Stimulated activated CD8-positive, alpha-beta memory T cell treated with anti-CD3 and anti-CD28 coated beads, Interleukin-7, amount 100 ng/mL, for 48 hours (primary cell): ENCODE measurements at places on chromosomes 3 and 15.

DNA sequence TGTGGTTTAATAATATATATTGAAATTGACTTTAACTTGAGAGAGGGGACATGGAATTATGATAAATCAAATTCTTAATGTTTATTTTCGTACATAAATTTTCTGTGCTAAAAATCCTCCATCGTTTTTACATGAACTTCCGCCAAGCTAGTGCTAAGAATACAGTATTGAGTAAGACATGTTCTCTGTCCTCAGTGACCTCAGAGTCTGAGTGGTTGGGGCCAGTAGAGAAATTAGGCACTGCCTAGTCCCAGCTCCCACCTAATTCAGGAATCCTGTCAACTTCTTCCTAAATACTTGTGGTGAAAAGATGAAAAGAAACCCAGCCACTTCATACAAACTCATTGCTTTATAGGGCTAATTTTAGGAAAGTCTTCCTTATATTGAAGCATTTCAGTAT lies 110.3 kb downstream of the PPP2R3A start:
- no peak for DNase-seq

DNA sequence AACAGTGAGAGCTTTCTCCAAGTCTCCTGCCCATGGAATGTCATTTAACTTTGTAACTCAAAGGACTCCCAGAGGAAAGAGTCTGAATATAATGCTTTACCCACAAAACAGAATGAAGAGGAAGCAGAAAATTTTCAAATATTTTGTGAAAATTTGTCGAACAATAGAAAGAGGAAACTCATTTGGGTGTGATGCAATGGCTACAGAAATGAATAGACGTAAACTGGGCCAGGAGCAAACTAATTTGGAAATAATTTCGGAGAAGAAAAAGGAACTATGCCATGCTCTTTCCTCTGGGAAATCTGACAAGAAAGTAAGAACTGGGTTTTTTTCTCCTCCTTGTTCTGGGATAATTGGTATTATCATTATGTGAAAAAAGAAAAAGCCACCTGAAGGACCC lies 11.2 kb upstream of the SUMF1 start:
- DNase-seq = no peak

- no peak for DNase-seq
These were observed 22.0 kb upstream of the PGPEP1L start for GRCh38 chr15:99029341-99030144.

DNA sequence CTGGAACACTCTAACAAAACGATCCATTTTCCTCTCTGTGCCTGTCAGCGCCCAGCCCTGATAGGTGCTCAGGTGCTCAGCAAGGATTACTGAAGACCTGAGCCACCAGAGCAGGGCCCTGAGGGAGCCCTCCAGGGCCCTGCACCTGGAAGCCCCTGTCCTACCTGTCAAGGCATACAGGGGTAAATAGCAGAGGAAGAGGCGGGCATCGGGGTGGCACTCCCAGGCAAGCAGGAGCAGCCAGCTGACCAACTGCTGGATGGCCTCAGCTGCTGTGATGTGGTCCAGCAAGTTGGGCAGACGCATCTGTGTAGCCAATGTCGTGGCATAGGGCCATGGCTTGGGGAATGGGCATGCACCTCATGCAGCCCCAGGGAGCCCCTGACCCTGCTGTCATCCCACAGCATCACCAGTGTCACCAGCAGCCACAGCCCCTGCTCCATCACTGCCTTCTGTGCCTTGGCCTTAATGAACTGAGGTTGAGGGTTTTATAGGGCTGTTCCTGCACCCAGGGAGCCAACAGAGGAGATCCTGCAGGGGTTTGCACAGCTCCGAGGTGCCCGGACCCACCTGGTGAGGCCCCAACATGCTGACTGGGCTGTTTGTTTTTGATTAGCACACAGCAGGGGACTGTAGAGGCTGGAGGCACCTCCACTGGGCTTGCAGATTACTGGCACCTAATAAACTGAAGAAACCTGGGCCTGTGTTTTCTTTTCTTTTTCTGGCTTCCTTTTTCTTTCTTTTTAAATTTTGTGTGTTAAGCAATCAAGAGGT lies 7.9 kb upstream of the WDR6 start:
- DNase-seq = no peak

- no peak for DNase-seq
These were observed 49.2 kb upstream of the CTDSPL start for GRCh38 chr3:37812499-37812896.

GRCh38 chr15:63492541-63493077 lies 11.8 kb upstream of the USP3 start:
- DNase-seq = no peak

DNA sequence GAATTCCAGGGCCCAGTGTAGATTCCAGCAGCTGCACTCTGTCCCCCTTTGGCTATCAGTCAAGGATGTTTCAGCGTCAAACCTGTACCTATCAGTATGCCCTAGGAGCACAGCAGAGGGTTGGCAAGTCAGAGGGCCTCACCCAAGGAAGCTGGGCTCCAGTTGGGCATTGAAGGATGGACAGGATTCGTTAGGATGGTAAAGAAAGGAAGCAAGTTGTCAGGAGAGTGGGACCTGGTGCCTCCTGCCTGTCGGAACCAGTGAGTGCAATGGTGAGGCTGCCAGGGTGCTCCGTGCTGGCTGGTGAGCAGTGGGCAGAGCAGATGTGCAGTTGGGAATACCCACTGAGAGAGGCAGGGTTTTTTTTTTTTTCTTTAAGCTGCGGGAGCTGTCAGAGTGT lies 157.2 kb downstream of the CHDH start:
- DNase-seq = no peak

- no peak for DNase-seq
These were observed 228.5 kb downstream of the PTPRG start for GRCh38 chr3:61789861-61790260.

DNA sequence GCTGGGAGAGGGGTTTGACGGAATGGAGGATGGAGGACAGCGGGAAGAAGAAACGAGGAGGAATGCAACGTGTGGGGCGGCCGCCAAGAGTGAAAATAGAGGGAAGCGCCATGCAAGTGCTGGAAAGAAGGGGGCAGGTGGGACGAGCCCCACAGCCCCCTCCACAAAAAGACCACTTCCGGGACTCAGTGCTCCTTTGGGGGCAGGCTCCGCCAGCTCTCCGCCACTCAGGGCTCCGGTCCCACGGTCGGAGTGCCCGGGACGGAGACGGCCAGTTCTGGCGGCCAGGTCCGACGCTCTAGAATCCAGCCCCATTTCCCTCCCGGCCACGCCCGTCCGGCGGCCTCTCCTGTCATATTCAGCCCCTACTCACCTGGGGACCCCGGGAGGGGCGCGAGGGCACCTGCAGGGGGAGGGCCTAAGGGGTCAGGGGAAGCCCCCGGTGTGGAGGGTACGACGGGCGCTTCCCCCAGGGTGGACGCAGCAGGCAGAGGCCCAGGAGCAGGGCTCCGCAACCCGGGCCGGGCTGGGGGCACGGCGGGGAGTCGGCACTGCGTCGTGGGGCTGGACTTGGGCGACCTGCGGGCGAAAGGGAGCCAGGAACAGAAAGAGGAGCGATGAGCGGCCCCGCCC lies 25.5 kb upstream of the CSPG4 start:
- DNase-seq = no peak

DNA sequence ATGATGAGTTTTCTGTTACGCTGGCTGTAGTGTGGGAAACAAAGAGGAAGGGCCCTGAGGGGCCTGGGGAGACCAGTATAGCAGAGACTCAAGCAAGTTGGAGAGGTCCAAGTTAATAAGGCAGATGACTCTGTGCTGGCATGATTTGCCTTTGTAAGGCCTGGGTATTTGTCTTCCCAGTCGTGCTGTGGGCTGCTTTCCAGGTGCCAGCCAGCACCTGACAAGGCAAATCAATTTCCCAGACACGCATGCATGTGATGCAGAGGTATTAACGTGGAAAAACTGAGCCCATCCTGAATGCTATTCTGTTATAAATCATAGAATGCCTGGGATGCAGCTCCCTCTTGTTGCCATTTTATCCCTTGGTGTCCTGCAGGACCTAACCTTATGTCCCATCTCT lies 175.6 kb downstream of the MFSD1 start:
- DNase-seq = no peak

- no peak for DNase-seq
These were observed 25.9 kb upstream of the CDV3 start for GRCh38 chr3:133547432-133548041.

DNA sequence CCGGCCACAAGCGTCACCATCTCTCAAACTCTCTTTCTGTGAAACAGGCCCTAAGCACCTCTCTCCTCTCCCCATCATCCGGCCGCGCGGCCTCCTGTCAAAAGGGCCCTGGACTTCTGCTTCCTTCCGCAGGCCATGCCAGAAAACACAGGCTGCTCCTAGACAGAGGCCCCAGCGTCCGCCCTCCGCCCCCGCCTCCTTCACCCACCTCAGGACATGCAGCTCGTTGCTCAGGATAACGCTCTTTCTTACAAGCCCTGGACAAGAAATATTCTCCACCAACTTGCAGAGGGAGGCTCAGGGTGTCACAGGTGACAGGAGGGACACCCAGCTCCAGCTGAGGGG lies 212.0 kb downstream of the XXYLT1 start:
- no peak for DNase-seq

DNA sequence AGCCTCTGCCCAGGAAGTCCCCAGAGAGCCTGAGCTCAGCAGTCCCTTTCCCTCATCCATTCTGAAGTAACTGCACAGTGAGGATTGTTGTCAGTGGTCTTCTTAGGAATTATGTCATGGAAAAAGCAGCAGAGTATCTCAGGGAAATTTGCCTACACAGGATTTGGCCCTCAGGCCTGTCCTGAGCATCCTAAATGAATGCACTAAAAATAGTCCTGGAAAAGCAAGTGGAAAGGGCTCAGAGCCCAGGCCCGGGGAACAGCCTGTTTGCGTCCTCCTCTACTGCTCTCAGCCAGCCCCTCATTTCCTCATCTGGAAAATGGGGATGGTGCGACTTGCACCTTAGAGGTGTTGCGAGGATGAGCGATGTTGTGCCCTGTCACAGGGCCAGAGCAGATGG lies 21.6 kb downstream of the LYSMD4 start:
- DNase-seq = no peak

- no peak for DNase-seq
These were observed 90.2 kb upstream of the CHD2 start for GRCh38 chr15:92809880-92810361.

- DNase-seq = no peak
These were observed 33.5 kb upstream of the PRR20G start for GRCh38 chr3:127321371-127321770.

- DNase-seq = peak; percentile 22
These were observed 326.1 kb downstream of the SATB1 start for GRCh38 chr3:18098960-18099587.

DNA sequence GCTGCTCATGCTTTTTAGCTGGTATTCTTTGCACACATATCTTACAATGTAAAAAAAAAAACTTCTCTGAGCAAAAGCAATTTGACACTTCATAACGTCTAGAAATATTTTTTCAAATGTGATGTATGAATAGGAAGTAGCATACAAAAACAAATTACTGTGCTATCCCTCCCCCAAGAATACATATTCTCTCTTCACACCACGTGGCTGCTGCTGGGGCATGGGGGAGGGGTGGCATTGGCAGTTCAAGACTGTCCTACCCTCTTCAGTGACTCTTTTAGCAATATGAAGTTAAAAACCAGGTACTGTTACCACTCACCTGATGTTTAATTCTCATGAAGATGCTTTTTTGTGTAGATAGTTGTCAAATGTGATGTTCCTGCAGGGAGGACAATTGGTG lies 85.6 kb downstream of the UBE2E2 start:
- no peak for DNase-seq

DNA sequence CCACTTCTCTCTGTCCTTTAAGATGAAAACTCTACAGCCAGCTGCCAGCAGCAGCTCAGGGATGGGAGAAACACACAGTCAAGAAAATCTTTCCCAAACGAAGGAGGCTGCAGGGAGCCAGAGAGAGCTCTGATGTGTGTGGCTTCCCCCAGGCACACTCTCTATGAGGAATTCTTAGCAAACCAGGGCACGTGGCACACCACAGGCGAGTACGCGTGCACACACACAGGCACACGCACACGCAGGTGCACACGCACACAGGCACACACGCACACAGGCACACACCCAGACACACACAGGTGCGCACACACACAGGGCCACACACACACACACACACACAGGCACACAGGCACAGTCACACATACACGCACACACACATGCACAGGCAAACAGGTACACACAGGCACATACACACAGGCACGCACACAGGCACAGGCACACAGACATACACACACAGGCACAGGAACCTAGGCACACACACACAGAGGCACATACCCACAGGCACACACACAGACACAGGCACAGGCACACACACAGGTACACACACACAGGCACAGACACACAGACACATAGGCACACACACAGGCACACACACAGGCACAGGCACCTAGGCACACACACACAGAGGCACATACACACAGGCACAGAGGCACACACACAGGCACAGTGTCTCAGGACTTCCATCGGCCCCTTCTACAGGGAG lies 91.5 kb upstream of the ATP2B2 start:
- no peak for DNase-seq

DNA sequence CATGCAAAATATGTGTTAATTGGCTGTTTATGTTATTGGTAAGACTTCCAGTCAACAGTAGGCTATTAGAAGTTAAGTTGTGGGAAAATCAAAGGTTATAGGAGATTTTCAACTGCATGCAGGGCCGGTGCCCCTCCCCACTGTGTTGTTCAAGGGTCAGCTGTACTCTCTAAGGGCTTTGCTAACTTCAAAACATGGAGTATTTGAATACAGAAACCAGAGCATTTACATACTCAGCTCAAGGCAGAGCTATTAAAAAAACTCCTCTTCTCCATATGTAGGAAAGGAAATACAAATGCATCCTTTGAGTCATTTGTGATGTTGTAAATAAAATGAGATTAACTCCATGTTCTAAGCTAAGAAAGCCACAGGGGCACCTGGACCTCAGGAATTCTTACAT lies 16.8 kb downstream of the IL17RB start:
- no peak for DNase-seq

GRCh38 chr3:75692061-75692460 lies 27.9 kb downstream of the FRG2C start:
- DNase-seq = no peak

GRCh38 chr15:50166216-50166615 lies 15.8 kb upstream of the SLC27A2 start:
- no peak for DNase-seq

- no peak for DNase-seq
These were observed 87.3 kb upstream of the ROPN1 start for GRCh38 chr3:124078953-124079911.

GRCh38 chr3:16665282-16665741 lies 60.1 kb upstream of the DAZL start:
- no peak for DNase-seq

- no peak for DNase-seq
These were observed 16.4 kb upstream of the PRR20G start for GRCh38 chr3:127304121-127304744.

DNA sequence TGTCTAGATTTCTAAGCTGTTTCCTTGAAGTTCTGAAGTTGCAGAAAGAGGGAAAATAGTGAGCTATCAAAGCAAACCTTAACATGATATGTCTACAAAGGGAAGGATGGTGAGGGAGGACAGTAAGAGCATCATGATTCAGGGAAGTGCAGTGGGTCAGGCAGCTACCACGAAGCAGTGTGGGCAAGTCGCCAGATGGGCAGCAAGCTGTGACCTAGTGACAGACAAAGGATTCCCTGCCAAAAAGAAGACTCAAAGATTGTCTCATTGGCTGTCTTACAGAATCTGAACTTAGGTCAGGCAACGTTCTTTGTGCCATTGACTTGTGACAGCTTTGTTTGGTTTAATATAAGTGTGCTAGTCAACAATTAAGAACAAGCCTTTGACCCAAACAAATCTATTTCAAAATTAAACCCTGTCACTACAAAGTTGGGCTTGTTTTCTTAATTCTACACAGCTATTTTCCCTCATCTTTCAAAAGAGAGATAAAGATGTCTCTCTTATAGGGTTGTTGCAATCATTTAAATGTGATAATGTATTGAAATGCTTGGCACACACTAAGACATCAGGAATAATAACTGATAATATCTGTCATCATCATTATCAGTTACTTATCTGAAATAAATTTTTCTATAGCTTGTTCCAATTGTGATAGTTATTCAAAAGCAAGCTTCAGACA lies 153.3 kb downstream of the ECT2 start:
- DNase-seq = no peak
